ENCODE measurements at places on chromosomes 4 and X.

DNA sequence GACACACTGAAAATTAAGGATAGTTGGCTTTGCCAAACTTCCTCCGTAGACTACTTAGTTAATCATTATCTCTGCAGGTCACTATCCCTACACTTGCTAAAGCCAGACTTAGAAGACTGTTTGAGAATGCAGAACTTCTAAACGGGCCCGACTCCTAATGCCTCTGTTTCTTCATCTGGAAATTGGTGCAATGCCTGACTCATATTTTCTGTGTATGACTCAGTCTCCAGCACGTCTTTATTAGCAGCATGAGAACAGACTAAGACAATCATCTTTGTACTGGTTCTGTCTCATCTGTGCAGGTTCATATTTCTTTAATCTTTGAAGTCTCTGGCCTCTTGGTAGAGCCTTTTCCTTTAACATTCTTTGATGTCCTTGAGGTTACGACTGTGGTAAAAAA is 411.9 kb upstream of the ACTRT1 start:
- DNase-seq, result no peak

GRCh38 chr4:94525993-94526728 is 74.4 kb downstream of the PDLIM5 start:
- no peak for DNase-seq

DNA sequence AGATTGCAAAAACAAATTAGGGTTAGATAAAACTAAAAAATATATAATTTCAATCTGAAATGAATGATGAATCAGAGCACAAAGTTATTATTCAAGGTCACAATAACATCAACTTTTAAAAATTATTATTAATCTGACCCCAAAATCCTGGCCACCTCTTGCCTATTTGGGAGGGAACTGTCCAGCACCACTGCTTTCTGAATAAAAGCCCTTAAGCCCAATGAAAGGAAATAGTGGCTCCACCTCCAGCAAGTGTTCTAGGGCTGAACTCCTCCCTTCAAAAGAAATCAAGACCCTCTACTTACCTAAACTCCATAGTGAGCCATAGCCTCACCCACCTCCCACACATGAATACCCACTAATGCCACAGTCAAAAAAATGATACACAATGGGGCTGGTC is 208.2 kb downstream of the PARM1 start:
- DNase-seq, result no peak

DNA sequence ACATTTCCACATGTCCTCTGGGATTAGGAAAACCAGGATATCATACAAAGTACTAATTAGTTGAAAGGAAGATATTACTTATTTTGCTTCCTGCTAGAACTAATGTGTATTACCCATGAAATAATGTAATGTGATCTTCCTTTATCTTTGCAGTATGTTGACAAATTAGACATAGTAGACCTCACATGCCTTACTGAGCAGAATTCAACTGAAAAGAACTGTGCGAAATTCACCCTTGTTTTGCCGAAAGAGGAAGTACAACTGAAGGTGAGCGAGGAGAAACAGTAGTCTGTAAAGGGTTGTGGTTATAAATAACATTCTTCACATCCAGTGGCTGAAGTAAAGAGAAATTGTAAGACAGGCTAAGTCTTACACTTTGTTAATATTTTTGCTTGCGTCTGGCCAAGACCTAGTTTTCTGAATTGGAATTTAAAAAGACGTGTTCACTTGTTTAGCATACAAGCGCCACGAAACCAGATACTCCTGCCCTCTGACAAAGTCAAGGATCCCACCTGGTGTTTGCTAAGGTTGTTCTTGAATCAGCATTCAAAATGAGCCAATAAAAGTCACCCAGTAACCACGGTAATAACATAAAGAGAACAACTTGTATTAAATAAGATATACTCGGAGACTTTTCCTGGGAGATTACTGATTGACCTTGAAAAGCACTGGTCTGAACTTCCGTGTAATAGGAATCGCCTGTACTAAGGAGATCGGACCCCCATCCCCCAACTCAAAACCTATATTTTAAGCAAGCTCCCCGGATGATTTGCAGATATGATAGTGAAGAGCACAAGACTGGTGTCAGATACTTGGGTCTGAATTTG is 16.9 kb downstream of the STAP1 start:
- DNase-seq, result no peak

DNA sequence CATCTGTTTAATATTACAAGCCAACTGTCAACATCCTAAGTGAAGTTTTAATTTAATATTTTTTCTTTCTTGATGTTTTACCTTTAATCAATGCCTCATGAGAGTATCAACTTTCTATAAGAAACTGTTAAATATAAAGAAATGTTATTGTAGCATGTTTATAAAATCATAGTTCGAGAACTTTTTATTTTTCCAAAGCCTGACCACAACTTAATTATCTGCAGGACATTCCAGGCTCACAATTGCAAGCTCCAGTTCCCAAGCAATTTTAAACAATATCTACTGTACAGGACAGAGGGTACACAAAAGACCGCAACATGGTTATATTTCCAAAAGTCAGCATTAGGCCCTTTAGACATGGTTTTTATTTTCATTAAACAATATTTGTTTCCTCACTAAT is 20.1 kb downstream of the STX18 start:
- no peak for DNase-seq

DNA sequence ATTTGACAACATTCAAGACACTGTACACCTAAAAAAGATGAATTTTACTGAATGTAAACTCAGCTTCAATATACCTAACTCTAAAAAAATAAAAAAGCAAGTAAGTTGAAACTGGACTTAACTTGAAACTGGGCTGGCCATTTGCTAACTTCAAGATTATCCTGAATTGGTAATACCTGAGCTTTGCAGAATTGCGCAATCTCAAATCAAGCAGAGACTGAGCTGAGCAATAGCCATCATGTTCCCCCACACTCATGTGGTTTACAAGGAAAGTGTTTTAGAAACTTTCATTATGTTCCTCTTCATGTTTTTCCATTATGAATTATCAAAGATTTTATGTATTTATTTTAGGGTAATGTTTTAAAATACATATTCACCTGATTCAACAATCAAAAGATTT is 38.7 kb downstream of the ANXA5 start:
- DNase-seq, result no peak

DNA sequence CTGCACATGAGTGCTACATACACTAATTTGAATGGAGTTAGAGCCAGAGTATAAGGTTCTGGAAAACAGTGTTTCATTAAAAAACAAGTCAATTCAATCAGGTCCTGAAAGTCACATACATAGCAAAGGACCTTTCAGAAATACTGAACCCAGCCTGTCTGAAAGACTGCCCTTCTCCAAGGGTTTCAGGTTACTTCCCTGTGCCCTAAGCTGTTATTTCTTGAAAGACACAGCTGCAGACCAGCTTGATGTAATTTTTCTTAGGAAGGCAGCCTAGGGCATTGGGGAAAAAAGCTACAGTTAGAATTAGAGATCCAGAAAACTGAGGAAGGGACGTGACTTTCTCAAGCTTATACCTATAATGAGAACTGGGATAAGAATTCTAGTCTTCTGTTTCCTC is 155.9 kb upstream of the MAOA start:
- DNase-seq, result no peak

- DNase-seq, result no peak
These were observed 12.5 kb upstream of the BRS3 start for GRCh38 chrX:136475236-136475635.

DNA sequence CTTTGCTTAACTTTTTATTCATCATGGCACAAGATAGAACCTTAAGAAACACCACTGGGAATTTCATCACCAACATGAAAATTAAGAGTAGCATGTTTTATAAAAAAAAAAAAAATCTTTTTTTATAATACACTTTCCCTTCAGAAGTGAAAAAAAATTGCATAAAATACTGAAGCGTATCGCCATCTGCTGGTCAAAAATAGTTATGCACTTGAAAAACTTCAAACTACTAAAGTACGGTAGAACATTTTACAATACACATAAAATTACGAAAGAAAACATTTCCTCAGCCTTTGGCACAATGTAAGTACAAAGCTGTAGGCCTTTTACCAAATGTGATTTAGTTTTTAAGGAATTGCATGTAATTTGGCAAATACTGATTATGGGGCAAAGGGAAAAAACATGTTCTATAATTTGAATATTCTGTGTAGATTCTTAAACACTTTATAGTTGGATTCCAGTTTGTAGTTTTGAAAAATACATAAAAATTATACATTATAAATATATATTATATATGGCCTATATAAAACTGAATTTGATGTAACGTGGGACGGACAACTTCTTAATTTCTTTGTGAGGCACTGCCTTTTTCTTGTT is 26.5 kb downstream of the HCCS start:
- no peak for DNase-seq

DNA sequence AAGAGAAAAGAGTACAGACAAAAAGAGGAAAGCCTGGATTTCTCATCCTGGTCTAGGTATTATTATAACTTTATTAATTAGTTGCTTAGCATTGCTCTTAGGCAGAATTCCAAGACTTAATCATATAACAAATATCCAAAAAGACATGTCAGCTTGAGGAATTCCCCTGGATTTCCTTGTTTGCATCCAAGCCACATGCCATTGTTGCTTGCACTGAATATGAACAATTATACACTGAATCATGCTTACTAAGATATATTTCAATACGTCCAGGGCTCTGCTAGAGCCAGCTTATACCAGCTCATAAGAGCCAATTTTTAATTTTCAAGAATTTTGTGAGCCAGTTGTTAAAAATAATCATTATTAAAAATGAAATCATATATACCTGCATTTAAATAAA is 5.5 kb upstream of the TLR10 start:
- DNase-seq, result no peak

DNA sequence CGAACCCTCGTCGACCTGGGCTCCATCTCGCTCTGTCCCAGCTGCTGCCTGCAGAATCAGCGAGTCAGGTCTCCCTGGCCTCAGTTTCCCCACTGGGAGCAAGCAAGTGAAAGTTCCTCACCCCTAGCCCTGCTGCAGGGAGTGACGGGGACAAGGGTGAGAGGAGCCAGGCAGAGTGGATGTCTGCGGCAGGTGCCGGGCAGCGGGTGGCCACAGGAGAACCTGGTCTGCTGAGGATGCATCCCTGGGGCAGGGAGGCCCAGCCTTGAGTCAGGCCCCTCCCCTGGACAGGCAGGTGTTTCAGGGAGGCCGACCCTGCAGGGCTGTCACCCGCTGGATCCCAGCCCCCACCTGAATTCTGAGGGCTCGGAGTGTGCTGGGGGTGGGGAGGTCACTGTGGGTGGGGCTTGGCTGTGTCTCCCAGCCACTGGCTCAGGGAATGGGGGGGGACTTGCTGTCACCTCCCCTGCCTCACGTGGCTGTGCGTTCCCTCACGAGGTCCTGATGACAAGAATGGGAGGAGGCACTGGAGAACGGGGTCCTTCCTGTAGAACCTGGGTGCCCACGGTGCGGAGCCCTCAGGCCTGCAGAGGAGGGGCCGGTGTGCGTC is 33.2 kb downstream of the LRPAP1 start:
- no peak for DNase-seq

All from stimulated activated CD4-positive, alpha-beta T cell treated with anti-CD3 and anti-CD28 coated beads, Interleukin-1b, Interleukin-23, amount 100 ng/mL, for 1 hour (primary cell).